Fibroblast of skin of right biceps (primary cell): ENCODE measurements at places on chromosomes 6 and 20.

- DNase-seq = no peak
Observed at GRCh38 chr20:51978070-51978501, 175.8 kb upstream of the SALL4 start.

DNA sequence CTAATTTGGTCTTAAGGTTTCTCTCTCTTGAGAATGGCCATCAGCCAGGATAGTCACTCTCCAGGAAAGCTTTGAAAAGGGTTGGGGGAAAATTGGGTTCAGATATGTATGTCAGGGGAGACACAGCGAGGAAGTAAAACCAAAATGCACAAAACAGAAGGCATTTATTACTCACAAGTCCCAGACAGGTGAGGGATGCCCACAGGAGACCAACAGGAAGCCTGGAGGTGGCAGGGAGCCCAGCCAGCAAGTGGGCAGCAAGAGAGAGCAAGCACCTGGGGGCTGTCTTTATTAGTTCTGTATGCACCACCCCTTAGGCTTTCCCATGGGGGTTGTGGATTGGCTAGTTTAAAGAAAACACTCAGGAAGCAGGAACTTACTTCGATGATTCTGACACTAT lies 707.7 kb downstream of the KIF16B start:
- DNase-seq = no peak

- no peak for DNase-seq
Observed at GRCh38 chr6:32679492-32679891, 13.0 kb upstream of the HLA-DQB1 start.

DNA sequence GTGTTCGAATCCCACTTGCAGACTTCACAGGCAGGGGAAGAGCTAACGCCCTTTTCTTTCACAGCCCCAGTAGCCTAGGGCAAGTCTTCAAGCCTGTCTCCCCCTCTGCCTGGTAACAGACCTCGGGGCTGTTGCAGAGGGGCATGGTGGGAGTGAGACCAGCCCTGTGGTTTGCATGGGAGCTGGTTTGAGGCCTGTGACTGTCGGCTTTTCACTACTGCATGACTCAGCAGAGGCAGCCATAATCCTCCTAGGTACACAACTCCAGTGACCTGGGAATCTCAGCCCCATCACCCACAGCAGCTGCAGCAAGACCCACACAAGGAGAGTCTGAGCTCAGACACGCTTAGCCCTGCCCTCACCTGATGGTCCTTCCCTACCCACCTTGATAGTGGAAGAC lies 55.3 kb upstream of the POPDC3 start:
- no peak for DNase-seq

DNA sequence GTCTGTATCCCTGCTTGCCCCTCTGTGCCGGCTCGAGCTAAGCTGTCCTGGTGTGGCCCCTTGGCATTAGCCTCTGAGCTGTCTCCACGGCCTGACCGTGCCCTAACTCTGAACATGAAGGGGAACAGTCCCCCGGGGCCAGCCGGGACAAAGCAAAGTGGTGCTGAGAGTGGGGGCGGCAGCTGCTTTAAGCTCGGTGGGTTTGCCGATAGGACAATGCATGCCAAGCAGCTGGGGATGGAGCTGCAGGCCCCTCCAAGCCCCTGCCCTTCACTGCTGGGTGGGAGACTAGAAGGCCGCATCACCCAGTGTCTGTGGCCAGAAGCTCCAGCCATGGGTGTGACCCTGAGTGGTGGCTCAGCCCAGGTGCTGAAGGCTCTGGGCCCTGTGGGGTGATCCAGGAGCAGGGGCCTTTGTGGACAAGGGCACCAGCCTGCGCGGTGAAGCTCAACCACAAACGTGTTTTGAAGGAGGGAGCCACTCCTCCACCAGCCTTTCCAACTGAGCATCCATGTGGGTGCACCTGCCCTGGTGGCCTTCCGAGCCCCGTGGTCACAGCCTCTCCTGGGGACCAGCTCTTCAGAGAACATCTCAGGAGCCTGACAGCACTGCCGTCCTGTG lies 242.5 kb downstream of the ERMARD start:
- DNase-seq = no peak

GRCh38 chr6:81517455-81517854 lies 235.0 kb downstream of the TENT5A start:
- no peak for DNase-seq

DNA sequence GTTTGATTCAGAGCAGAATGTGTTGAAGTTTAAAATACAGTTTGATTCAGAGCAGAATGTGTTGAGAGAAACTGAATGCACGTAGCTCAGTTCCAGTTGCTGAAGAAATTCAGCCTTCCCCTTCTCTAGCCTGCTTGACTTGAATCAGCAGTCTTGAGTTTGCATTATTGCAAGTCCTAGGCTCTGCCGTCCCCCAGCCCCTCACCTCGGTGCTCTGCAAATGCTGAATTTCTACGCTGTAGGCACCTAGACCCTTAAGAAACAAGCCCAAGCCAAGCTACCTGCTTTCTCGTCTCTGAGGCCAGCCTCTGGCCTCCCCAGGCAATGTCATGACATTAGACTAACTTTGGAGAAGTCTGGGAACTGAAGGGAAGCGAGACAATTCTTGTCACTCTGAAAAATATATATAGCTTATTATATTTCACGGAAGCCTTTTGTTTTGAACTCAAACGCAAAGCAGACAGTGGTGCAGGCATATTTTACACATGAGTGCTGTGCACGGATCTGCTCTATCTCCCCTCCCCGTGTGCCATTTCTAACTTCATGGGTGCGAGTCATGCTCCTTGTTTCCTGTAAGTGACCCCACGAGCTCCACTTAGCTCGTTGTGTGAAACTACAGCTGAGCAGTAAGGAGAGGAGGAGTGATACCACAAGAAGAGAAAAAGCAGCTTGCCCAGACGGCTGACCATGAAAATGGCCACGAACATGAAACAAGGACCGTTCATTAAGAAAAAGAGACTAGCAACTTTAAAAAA lies 71.4 kb upstream of the DUSP22 start:
- DNase-seq = peak; percentile 75

DNA sequence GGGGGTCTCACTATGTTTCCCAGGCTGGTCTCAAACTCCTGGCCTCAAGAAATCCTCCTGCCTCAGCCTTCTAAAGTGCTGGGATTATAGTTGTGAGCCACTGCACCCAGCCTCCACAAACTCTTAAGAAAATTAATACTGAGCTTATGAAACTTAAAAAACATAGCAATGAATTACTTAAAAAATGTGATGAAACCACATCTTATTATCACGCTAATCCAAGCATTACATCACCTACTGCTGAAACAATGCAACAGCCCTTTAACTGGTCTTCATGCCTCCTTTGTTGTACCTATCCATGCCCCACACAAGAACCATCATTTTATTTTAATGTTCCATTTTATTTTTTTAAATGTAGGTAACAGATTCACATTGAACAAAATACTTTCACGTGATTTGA lies 24.9 kb downstream of the SESN1 start:
- no peak for DNase-seq

DNA sequence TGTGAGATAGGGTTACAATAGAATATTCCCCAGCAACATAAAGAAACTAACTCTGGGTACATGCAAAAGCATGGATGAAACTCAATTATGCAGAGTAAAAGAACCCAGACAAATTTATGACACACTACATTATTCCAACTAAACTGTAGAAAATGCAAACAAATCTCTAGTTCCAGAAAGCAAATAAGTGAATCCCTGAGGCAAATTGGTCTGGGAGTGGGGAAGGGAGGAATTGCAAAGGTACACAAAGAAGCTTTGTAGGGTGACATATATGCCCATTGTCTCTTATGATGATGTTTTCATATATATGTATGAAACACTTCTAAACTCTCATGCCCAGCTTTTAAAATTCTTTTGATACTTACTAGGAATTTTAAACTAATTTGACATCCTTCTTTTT lies 266.0 kb downstream of the CDKAL1 start:
- DNase-seq = no peak

- DNase-seq = no peak
Observed at GRCh38 chr20:57746201-57746600, 36.4 kb upstream of the PMEPA1 start.

- peak; percentile 15 for DNase-seq
Observed at GRCh38 chr20:58981628-58982364, 740 bp downstream of the NELFCD start.

DNA sequence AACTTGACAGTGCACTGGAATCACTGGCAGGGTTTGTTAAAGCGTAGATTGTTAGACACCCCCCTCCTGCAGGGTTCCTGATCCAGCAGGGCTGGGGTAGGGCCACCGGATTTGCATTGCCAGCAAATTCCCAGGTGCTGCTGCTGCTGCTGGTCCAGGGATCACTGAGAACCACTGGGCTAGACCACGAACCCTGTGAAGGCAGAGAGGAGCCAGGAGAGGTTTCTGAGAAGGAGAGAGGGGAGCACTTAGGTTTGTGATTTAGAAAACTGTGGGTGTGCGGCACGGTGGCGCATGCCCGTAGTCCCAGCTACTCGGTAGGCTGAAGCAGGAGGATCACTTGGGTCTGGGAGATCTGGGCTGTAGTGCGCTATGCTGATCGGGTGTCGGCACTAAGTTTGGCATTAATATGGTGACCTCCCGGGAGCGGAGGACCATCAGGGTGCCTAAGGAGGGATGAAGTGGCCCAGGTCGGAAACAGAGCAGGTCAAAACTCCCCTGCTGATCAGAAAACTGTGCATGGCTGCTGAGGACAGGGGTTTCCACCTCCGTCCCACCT lies 53.6 kb upstream of the FAM83D start:
- DNase-seq = no peak

GRCh38 chr6:4368649-4369048 lies 233.3 kb upstream of the ECI2 start:
- no peak for DNase-seq

DNA sequence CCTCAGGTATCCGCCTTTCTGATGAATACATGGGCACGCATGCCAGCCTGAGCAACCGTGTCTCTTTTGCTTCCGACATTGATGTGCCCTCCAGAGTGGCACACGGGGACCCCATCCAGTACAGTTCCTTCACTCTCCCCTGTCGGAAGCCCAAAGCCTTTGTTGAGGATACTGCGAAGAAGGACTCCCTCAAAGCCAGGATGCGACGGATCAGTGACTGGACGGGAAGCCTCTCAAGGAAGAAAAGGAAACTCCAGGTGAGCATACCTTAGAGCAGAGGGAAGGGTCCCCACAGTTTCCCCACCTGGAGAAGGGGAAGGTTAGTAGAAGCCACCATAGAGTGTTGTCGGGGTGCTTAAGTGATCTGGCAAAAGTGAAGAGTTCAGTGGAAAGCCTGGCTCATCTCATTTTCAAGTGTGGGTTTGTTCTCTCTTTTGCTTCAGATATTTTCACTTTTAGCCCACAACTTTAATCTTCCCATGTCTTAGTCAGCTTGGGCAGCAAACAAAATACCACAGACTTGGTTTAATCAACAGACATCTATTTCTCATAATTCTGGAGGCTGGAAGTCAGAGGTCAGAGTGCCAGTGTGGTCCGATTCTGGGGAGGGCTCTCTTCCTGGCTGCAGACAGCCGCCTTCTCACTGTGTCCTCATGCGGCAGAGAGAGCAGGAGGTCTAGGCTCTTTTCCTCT lies 133.5 kb upstream of the CLDN20 start:
- DNase-seq = no peak

DNA sequence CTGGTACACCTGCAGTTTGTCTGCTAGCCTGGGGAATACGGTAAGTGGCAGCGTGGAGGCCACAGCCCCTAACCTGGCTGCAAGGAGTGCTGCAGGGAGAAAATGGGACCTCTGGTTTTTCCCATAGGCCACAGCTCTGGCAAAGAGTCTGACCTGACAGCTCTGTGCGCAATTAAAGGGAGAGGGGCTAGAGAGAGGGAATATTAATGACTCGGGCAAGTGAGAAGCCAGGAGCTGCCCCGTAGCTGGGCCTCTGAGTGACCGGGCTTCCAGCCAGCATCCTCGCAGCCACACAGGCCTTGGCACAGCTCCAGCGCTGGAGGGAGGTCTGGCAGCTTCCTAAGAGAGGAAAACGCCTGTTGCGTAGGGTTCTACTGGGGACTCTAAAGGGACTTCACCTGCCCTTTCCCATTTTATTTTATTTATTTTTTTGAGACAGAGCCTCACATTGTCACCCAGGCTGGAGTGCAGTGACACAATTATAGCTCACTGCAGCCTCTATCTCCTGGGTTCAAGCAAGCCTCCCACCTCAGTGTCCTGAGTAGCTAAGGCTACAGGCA lies 18.2 kb upstream of the OCSTAMP start:
- DNase-seq = peak; percentile 78

GRCh38 chr6:41193171-41193734 lies 7.7 kb downstream of the TREML2 start:
- no peak for DNase-seq

DNA sequence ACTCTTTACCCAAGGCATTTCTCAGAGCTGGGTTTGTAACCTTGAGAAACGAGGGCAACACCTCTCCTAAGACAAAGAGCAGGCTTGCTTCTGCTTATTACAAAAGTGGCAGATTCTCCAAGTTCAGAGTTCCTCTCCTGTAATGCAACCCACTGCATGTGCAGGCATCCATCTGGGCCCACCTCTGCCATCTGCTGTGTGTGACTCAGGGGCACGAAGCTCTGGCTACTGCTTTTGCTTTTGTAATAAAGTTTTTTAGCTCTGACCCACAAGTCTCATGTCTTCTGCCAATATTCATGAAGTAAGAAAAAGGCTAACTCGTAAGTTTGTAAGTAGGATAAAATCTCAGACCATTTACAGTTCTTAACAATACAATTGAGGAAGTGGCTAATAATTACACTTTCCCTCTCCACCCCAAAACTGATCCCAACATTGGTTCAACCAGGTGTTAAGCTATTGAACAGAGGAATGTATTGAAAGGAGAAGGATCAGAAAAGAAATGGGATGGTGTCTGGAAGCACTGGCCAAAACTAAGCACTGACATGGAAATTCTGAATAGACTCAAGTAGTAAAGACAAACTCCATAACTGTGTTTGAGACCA lies 51.7 kb upstream of the SMLR1 start:
- no peak for DNase-seq

GRCh38 chr20:32484225-32484957 lies 100.7 kb downstream of the NOL4L start:
- no peak for DNase-seq

DNA sequence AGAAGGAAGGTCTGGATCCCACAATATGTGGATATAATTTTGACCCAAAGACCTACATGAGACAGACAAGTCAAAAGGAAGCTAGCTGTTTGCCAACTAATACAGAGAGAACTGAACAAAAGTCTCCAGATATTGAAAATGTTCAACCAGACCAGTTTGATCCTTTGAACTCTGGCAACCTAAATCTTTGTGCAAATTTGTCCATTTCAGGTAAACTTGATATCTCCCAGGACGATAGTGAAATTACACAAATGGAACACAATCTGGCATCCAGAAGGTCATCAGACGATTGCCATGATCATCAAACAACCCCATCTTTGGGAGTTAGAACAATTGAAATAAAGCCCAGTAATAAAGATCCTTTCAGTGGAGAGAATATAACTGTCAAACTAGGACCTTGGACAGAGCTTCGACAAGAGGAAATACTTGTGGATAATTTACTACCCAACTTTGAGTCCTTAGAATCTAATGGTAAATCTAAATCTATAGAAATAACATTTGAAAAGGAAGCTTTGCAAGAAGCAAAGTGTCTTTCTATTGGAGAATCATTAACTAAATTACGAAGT lies 41.9 kb upstream of the SDHAF4 start:
- no peak for DNase-seq

DNA sequence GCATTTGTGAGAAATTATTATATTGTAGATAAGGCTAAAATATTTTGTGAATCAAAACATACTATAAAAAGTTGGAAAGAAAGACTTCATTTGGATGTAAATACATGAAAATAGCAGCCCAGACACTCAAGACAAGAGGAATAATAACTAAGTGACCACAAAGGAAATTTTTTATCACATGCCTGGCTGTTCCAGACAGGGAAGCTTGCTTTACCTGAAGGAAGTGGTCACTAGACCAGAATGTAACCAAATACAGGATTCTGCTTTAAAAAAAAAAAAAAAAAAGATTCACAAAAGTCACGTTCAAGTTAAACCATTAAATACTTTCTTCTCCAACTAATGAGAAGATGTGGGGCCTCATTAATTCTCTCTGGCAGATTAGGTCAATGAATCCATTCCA lies 9.3 kb upstream of the HLA-DQB2 start:
- DNase-seq = no peak
